Vagina (tissue), 2 donors: ENCODE measurements at places on chromosomes 13 and 19.

DNA sequence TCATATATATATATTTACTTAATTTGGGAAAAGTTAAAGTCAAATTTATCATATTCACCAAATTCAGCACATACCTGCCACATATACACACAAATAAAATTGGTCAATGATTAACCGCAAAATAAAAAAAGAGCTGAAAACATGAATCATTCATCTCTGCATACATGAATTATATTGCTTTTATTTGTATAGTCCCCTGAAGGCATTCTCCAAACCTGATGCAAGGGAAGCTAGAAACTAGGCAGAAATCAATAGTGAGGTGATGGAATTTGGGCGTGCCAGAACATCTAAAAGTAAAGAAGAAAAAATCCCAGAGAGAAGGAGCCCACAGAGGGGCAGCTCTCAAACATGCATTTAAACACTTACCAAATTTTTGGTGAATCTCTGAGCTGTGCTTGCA lies 60.1 kb downstream of the UFM1 start:
- no peak for DNase-seq

DNA sequence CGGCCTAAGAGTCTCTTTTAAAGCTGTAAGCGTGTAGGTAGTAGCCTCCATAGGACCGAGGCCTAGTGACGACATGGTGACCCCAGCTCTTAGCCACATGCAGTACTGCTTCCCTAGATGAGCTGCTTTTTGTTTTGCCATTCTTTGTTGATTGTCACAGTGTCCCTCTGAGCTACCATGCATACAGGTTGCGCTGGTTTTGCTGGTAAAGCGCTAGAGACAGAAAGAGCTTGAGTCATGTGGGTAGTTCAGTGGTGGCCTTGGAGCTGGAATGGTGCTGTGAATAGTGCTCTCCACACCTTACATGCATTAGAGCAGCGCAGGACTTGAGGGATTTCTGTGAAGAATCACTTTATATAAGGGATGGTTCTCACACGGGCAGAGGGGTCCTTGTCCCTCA lies 5.1 kb downstream of the HNRNPM start:
- no peak for DNase-seq

DNA sequence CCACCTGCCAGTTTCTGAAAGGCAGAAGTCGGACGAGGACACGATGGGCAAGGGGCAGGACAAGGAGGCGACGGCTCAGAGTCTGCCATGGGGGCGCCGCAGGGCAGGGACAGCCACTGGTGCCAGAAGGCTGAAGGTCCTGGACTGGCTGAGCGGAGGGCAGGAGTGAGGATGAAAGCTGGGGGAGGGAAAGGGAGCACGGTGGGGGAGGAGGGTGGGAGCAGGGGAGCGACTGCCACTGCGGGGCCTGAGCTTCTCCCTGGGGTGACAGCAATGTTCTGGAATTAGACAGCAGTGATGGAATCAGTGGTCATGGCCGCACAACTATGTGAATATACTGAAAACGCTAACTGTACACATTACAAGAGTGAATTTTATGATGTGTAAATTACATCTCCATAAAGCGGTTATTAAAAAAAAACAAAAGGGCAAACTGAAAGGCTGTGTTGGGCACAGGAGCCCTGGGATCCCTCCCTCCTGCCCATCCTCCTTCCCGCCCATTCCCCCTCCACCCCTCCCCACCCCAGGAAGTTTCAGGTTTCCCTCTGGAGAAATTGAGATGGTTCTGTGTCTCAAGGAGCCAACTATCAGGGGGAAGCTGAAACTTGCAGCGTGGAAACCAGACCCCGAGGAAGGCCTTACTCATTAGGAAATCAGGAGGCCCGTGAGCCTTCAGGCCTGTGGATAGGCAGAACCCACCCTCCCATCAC lies 15.9 kb downstream of the MLLT1 start:
- no peak for DNase-seq

DNA sequence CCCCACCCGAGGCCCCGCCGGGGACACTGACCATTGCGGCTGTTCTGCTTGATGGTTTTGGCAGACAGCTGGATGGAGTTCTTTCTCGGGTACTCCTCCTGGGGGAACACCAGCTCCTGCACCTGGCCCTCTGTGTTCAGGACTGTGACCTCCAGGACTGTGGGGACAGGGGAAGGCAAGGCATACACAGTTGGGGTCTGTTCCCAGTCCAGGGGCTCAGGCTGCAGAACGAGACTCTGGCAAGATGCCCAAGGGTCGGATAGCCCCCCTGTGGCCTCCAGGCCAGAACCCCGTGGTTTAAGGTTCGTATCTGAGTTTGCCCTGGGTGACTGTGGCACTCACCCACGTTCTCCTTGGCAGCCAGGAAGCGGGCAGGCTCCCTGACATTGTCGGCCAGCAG lies 22.7 kb upstream of the ASF1B start:
- DNase-seq = no peak

- no peak for DNase-seq
These were observed 249.1 kb downstream of the GGACT start for GRCh38 chr13:100339411-100339940.

DNA sequence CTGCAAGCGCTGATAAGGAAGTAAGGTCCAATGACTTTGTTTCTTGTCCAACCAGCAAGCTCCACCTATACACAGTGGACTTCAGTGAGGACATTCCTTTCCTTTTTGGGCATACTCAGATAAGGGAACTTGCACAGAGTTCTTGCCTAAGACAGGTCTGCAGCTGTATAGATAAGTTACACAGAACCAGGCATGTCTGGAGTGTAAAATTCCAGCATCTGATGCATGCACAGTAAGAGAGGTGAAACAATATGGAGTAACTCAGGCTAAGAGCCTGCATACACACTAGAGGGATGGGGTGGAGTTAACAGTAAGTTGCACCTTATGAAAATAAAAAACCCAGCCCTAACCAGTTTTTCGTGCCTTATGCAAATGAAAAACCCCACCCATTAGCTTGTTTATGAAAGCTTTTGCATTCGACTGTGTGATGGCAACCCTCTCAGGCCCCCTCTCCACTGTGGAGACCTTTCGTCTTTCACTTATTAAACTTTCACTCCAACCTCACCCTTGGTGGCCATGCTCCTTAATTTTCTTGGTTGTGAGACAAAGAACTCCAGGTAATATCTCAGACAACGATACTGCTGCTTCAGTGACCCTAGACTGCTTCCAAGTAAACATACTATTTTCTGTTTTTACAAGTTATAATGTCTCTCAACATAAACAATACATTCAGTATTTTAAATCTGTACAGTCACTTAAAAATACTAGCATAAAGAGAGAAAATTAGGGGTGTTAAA lies 2859.0 kb upstream of the PCDH20 start:
- DNase-seq = no peak
